ENCODE measurements at places on chromosomes 7 and 10. TPM values are rescaled to one million over a fixed set of nuclear protein-coding genes. Genes with fewer than 3 reads are reported as not detected.

GRCh38 chr7:137082391-137082790 is 213.9 kb downstream of the CHRM2 start:
- DNase-seq: no peak
- no peak overlapping the region for H3K4me3 ChIP-seq
- no peaks in the 10 kb centered on the region for H3K36me3 ChIP-seq
- H3K27ac ChIP-seq: no peak overlapping the region

GRCh38 chr7:2934984-2935740 is 91.1 kb upstream of the GNA12 start:
- no peaks in the 10 kb centered on the region for H3K36me3 ChIP-seq
- H3K4me1 ChIP-seq: no peaks in the 10 kb centered on the region
- H3K27me3 ChIP-seq: no peaks in the 10 kb centered on the region
- no peak overlapping the region for H3K27ac ChIP-seq

- no peak overlapping the region for H3K27ac ChIP-seq
- H3K27me3 ChIP-seq: no peaks in the 10 kb centered on the region
- H3K4me1 ChIP-seq: no peaks in the 10 kb centered on the region
- DNase-seq: no peak
- H3K4me3 ChIP-seq: no peak overlapping the region
- H3K36me3 ChIP-seq: no peaks in the 10 kb centered on the region
These were observed 53.2 kb upstream of the TMEM273 start for GRCh38 chr10:49241385-49241784.

DNA sequence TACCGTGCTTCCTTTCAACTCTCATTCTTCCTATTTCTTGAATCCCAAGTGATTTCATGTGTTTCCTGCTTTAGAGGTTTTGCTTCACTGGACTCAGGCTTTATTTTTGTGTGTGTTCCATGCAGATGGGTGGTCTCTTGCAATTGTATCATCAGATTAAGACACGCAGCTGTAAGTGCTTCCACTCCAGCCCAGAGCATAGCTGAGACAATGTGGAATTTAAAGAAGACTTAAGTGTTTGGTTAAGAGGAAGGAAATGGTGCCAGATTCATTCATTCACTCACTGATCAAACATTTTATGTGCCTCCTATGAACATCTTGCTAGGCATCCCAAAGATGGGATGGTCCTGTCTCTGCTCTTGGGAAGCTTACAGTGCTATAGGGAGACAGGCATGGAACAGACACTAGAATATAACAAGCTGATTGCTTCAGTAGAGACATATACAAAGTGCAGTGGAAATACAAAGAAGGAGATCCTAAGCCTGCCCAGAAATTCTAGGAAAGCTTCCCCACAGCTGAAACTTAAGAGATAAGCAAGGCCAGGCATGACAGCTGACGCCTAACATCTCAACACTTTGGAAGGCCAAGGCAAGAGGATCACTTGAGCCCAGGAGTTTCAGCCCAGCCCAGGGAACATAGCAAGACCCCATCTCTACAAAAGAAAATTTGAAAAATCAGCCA is 46.1 kb upstream of the LRRC17 start:
- H3K36me3 ChIP-seq: no peaks in the 10 kb centered on the region
- no peak overlapping the region for H3K4me3 ChIP-seq
- no peaks in the 10 kb centered on the region for H3K4me1 ChIP-seq
- H3K27ac ChIP-seq: no peak overlapping the region
- H3K27me3 ChIP-seq: no peaks in the 10 kb centered on the region
- DNase-seq: no peak

The PIK3CG gene
- total RNA-seq: 5.9 TPM

The SFTPA1 gene
- 1.7 TPM for total RNA-seq

DNA sequence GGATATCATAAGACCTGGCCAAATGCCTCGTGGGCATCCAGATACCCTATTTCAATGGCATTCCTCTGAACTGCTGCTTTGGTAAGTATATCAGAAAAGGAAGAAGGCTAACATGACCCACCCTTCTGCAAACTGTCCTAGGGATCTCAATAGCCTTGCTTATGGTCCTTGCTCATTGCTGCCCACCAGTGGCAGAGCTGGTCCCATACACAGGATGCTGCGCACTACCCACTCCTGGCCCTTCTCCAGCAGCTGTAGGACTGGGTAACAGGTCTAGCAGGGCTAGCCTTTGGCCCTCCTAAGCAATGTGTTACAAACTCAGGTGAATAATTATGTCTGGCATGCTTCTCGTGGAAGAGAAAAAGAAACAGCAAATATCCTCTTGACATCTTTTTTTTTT is 72.5 kb downstream of the C10orf90 start:
- DNase-seq: no peak
- no peak overlapping the region for H3K4me3 ChIP-seq
- H3K4me1 ChIP-seq: no peaks in the 10 kb centered on the region

The TRPV5 gene
- not detected for total RNA-seq

- no peak overlapping the region for H3K27ac ChIP-seq
- no peaks in the 10 kb centered on the region for H3K27me3 ChIP-seq
- no peak for DNase-seq
- no peaks in the 10 kb centered on the region for H3K4me1 ChIP-seq
- H3K4me3 ChIP-seq: no peak overlapping the region
These were observed 13.1 kb upstream of the GOT1 start for GRCh38 chr10:99443500-99443899.

The AHR gene
- 65.8 TPM for total RNA-seq

DNA sequence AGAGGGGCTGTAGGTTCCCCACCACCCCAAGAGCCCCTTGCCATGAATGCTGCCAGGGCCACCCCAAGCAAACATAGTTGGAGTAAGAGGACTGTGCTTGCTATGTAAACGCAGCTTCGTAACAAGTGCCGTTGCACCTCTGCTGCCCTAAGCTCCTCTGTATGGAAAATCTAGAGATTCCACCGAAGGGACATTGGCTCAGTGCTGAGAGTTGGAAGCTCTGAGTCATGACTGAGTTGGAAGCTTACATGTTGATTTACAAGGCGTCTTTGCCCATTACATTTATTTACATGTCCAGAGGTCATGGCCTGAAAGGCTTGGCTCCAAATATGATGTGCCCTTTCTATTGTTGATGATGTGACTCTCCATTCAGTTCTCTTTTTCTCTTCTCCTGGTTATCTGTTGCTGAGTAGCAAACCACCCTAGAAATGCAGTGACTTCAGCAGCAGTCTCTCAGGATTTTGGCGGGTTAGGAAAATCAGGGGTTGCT is 233.1 kb upstream of the TCF7L2 start:
- H3K4me3 ChIP-seq: no peak overlapping the region
- no peaks in the 10 kb centered on the region for H3K36me3 ChIP-seq
- no peaks in the 10 kb centered on the region for H3K4me1 ChIP-seq
- H3K27me3 ChIP-seq: no peaks in the 10 kb centered on the region

DNA sequence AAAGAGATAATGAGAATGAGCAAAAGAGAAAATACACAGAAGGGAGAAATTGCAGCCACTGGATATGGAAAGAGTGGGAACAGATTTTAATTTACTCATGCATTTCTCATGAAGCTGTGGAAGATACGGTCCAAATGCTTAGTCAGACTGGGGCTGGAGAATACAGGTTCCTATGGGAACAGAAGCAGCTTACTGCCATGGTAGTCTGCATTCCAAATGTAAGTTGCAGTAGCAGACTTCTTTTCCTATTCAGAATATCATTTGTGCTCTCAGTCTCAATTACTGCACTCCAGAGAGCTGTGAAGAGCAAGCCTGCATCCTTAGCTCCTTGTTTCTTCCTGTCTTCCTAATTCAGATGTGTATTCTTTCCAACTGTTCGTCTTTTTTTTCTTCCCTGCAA is 190.8 kb upstream of the TMEM196 start:
- no peaks in the 10 kb centered on the region for H3K4me1 ChIP-seq
- no peak overlapping the region for H3K27ac ChIP-seq
- no peaks in the 10 kb centered on the region for H3K36me3 ChIP-seq
- no peak for DNase-seq

GRCh38 chr7:145557805-145558204 is 558.8 kb upstream of the CNTNAP2 start:
- no peaks in the 10 kb centered on the region for H3K4me1 ChIP-seq
- H3K27me3 ChIP-seq: no peaks in the 10 kb centered on the region
- no peak overlapping the region for H3K27ac ChIP-seq
- H3K36me3 ChIP-seq: no peaks in the 10 kb centered on the region
- DNase-seq: peak; percentile 61
